Skeletal muscle tissue (tissue), 5 donors: ENCODE measurements at places on chromosomes 5 and 9. TPM values are rescaled to one million over a fixed set of nuclear protein-coding genes. Genes with fewer than 3 reads are reported as not detected.

The INSL4 gene
- total RNA-seq = not detected

The PCDHGB4 gene
- total RNA-seq = 4.7 TPM

The FOXD4L4 gene
- under 0.01 TPM for total RNA-seq

The IFNB1 gene
- total RNA-seq = not detected

The CFAP90 gene
- 0.52 TPM for total RNA-seq

The ACOT12 gene
- total RNA-seq = 0.52 TPM

The FLT4 gene
- total RNA-seq = 8.4 TPM

The IL33 gene
- 14.6 TPM for total RNA-seq

The IRGM gene
- total RNA-seq = not detected

The GTF2H2 gene
- 21.9 TPM for total RNA-seq

The FCN1 gene
- 5.2 TPM for total RNA-seq

The RAD23B gene
- total RNA-seq = 92.4 TPM

The KIAA1191 gene
- total RNA-seq = 28.7 TPM

The BTNL3 gene
- not detected for total RNA-seq

The PCDHA13 gene
- total RNA-seq = under 0.01 TPM

The MEIKIN gene
- 0.52 TPM for total RNA-seq

The NOL8 gene
- total RNA-seq = 15.7 TPM

The SPRY4 gene
- total RNA-seq = 6.3 TPM

The FOXD4L3 gene
- not detected for total RNA-seq

The RNF183 gene
- total RNA-seq = not detected

The TAF11L5 gene
- total RNA-seq = not detected

The FAM153A gene
- not detected for total RNA-seq

The ZDHHC21 gene
- total RNA-seq = 24.5 TPM

The ZNF658 gene
- total RNA-seq = 9.9 TPM

The INSL6 gene
- not detected for total RNA-seq

The TMED9 gene
- total RNA-seq = 37.6 TPM

The C5orf24 gene
- 31.3 TPM for total RNA-seq
